CD4-positive, alpha-beta T cell treated with Interleukin-17A for 4 hours (primary cell): ENCODE measurements at places on chromosomes 2 and 18.

- no peak for DNase-seq
Measured at GRCh38 chr18:22335731-22336198, 82.0 kb downstream of the CTAGE1 start.

DNA sequence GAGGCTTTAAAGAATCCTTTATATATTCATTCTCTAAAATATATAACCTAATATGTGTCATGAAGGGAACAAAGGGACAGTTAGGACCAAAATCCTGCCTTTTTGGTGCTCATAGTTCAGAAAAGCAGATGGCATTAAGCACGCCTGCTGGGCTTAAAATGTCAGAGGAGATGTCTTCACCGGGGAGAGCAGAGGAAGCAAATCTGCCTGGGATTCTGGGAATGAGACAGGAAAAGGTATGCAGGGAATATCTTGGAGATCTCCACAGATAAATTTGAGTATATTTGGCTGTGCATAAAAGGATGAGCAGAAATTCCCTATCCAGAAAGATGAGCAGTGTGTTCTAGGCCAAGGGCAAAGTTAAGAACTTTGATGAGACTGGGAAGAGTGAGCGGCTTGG lies 45.5 kb downstream of the FSHR start:
- DNase-seq: no peak

DNA sequence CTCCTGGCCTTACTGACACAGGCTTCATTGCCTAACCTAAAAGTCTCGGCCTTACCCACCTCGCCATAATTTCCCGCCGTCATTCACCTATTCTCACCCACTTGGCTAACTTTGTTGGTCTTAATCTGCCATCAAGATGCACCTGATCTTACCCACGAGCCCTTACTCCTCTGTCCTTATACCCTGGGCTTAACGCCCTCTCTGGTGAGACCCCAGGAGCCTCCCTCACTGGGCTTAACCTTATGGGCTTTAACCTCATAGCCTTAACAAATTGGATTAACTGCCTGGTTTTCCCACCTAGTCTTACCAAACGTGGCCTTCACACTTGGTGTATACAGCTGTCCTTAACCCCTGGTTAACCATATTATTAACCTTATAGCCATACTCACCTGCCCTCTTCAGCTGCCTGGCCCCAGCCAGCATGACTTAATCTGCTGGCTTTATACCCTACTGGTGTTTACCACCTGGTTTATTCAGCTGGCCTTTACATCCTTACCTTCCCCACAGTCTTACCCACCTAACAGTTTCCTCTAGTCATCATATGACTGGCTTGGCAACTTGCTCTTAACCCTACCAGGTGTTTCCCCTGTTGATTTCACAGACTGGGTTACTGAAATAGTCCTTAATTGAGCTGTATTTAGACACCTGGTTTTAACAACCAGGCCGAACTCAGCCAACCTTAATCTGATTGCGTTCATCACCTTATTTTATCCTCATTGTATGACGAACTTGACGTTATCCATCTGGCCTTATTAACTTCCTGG lies 132.0 kb upstream of the ZSWIM2 start:
- DNase-seq: no peak

- no peak for DNase-seq
Measured at GRCh38 chr2:64228918-64229317, 84.7 kb upstream of the PELI1 start.

GRCh38 chr18:24369426-24369825 lies 28.2 kb downstream of the OSBPL1A start:
- DNase-seq: no peak

GRCh38 chr2:48448274-48449061 lies 81.5 kb upstream of the STON1 start:
- no peak for DNase-seq

DNA sequence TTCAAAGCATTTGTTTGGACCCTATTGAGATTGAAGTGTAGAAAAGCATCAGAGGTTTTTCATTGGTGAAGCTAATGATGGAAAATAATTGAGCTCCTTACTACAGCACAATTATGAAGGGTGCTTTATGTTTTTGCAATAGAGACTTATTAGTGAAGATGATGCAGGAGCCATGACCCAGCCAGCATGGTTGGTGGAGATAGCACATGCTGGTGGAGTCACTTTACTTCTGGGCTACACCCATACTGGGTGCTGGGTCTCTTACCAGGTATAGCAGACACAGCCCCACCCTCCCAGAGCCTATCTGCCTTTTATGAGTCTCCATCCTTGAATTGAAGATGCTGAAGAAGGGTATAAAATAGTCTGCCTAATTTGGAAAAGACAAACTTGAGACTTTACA lies 3.6 kb downstream of the ACP1 start:
- no peak for DNase-seq

- no peak for DNase-seq
Measured at GRCh38 chr2:128324897-128325410, 6.3 kb upstream of the HS6ST1 start.

DNA sequence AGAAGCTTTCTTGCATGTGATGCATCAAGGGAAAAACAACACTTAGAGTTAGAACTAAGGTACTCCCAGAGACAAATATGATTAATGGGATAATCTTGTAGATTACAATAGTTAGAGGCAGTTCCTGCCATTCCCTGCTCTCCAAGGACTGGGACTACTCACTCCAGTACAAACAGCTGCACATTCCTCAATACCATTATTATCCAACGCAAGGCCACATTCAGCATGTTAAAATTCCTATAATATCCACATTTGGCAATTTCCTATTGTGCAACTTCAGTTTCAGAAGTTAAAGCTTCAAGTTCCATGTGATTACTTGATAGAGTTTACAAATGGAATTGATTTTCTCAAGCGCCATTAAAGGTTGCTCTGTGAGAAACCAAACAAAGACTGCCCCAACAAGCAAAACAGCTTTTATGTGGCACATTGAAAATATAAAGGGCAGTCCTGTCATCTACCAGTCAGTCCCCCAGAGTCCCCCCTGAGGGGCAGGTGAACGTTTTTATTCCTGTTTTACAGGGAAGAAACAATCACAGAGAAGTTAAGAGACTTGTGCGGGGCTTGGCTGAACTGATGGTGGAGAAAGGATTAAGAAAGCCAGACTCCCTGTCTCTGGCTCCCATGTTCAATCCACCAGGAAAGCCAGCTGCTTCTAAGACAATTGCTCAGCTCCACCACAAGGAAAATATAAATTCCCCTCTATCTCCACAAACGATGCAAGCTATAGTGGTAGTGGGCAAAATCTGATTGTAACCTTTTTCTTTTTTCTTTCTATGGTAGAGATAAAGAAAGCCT lies 72.6 kb downstream of the TXNL1 start:
- no peak for DNase-seq

DNA sequence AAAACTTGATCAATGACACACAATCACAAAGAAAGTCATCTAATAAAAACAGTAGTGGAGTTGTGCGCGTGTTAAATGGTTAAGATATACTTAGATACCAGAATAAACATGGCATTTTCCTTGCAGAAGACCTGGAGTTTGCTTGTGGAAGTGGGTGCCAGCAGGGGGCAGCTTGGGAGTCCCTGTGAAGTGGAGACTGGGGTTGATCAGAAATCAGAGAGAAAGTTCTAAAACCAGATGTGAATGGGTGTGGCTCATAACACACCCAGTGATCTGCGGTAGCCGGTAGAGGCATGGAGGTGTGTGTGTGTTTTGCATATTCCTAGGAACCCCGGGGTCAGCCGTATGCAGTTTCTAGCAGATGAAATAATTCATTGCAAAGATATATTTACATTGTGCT lies 300.1 kb upstream of the TRIB2 start:
- DNase-seq: peak; percentile 86

DNA sequence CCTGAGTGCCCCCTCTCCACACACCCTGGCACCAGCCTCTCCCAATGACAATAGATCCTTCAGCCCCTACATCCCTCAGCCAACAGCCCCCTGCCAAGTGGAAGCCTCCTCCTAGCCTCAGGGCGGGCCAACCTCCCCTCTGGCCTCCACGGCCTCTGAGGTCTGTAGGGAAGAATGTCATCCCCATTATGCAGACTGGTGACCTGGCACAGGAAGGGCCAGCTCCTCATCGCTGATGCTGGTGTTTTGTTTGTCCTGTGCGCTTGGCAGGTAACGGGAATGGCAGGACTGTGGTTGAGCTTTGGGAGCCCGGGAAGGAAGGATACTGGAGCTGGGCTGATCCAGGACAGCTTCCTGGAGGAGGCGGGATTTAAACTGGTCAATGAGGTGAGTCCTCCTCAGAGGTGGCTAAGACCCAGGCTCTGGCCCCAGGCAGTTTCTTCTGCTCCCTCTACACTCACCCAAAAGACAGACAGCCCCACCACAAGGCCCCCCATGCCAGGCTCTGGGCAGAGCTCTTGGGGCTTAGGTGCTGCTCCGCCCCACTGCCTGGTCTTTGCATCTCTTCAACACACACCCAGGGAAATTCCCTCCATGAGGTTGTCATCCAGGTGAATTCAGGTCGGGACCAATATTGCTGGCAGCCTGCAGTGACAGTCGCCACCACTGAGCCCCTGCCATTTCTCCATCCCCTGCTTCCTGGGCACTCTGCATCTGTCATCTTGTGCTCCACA lies 75.2 kb upstream of the SMAD7 start:
- no peak for DNase-seq

DNA sequence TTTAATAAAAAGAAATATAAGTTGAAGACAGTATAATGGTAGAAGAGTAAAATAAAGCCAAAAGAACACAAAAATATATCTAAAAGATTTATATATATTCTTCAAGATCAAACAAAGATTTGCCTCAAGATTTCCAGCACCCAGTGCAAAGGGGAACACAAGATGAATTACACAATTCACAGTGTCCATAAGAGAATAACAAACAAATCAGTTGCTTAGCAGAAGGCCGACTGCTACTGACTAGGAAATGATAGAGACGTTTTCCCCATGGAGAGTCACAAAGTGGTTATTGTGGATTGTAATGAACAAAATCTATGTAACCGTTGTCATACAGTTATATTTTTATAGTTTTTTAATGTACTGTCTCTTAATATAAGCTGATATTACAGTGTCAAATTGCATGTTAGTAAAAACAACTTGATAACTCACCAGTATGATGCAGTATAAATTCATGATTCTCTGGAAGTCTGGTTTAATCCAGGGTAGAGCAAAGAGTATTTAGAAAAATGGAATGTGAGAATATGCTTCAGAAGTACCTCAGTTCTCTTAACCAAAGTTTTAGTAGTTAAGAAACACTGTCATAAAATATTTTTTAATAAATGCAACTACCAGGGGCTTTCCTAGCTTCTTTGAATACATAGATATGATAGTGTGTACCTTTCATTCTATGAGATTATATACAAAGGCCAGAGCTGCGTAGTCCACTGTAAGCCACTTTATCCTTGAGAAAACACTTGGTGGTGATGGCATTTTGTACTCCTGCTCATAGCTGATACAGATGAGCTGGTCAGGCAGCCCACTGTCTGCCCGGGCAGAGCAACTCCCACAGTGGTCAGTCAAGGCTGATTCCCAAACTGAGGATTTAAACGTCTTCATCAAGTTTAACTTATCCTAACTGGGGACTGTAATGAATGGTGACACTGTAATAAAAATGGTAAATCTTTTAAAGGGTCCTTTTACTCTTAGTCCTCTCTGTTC lies 180.5 kb upstream of the DTNA start:
- no peak for DNase-seq

DNA sequence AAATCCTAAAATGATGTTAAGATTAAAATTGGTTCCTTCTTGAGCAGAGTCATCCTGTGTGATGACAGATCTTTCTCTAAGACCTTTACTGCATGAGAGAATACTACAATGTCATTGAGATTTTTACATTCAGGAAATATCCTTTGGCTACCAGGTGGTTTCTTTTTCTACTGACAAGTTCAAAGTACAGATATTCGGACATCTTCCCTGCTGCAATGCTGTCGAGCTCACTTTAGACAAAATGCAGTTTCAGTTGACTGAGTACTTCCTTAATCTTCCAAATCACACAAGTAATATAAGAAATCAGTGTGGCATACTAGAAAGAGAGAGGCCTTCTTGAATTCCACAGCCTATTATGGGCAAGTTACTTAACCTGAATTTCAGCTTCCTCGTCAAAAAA lies 207.9 kb upstream of the ACVR2A start:
- no peak for DNase-seq

DNA sequence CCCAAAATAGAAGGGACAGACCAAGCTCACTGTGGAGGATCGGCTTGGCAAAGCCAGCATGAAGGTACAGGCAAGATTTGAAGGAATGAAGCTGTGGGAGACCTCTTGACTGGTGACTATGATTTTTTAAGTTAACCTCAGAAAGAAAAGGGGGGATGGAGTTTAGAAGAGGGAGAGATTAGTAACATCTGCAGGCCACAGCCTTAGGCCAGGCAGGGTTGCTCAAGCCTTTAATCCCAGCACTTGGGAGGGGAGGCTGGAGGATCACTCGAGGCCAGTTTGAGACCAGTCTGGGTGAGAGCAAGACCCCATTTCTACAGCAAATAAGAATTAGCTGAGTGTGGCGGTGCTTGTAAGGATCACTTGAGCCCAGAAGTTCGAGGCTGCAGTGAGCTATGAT lies 46.6 kb downstream of the ZNF532 start:
- DNase-seq: no peak

- DNase-seq: no peak
Measured at GRCh38 chr2:57809230-57809629, 237.4 kb upstream of the VRK2 start.

GRCh38 chr2:240460781-240461431 lies 25.4 kb downstream of the GPC1 start:
- no peak for DNase-seq

GRCh38 chr2:186991766-186992417 lies 142.9 kb upstream of the ZSWIM2 start:
- no peak for DNase-seq

- no peak for DNase-seq
Measured at GRCh38 chr2:138787053-138787666, 7.0 kb upstream of the NXPH2 start.
